ENCODE measurements at places on chromosomes 11 and 22.

DNA sequence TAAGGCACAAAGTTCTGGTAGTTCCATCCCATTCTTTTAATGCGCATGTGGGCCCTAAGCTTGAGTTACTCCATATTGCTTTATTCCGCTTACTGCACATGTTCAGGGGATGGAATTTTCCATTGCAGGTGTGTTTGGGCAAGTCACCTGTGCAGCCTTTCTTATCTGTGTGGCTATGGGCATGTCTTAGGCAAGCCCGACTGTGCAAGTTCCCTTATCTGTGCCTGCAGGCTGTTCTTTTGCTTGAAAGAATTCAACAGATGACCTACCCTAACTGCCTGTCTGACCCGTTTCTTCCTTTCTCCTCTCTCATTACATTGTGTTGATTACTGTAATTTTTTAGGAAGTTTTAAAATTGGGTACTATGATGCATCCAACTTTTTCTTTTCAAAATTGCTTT, 363.6 kb downstream of the TTC28 start:
- no peak for DNase-seq

DNA sequence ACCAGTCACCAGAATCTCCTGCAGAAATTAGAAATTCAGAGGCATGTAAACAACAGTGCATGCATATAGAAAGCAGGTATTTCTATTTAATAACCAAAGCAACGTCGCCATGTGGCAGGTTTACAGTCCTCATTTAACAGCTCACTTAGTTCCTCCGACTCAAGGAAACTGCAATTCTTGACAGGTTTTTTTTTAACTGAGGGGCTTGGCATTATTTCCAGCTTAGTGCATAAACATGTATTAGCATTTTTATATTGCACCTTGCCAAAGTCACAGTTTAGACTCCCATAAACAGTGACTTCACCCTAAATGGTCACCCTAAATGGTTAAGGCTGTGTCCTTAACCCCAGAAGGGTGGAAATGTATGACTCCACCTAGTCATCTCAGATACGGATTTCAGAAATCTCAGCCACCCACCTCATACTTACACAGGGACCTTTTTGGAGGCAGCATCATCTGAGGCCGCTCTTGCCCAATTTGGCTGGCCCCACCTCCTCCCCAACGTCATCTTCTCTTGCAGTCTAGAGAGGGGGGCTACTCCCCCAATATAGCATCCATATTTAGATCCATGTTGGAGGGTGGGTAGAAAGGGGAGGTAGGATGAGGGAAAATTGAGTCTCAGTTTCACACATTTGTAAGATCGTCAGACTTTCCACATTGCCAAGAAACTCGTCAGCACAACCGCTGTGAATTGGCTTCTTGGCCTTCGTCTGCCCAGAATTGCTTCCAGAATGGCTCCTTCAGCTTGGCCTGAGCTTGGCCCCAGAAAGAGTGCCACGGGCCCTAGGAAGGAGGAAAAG, 31.8 kb upstream of the SLC35C1 start:
- no peak for DNase-seq

DNA sequence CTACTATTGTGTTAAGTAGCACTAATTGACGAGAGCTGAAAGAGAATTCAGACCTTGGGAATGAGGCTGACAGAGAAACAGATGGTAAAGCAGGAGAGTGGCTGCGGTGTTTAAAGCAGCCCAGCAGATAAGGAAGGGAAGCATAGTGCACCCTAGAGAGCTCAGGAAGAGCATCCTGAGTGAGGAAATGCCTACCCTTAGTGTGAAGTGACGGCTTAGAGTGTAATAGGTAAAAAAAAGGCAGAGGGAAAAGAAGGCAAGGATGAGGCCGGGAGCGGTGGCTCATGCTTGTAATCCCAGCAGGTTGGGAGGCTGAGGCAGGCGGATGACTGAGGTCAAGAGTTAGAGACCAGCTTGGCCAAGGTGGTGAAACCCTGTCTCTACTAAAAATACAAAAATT, 22.4 kb upstream of the ETS1 start:
- DNase-seq, result no peak

- no peak for DNase-seq
Measured at GRCh38 chr11:131924001-131924400, 553.6 kb downstream of the NTM start.

DNA sequence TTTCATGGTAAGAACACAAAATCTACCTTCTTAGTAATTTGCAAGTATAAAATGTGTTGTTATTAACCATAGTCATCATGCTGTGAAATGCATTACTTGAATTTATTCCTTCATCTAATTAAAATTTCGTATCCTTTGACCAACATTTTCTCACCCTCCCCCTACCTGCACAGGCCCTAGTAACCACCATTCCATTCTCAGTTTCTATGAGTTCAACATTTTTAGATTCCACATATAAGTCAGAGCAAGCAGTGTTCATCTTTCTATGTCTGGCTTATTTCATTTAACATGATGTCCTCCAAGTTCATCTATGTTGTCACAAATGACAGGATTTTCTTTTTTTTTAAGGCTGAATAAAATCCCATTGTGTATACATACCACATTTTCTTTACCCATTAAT, 43.5 kb upstream of the CCDC179 start:
- DNase-seq, result no peak

GRCh38 chr22:20384865-20385264, 9.1 kb upstream of the ZNF74 start:
- DNase-seq, result no peak

GRCh38 chr22:29786031-29786430, 18.9 kb downstream of the UQCR10 start:
- DNase-seq, result no peak

DNA sequence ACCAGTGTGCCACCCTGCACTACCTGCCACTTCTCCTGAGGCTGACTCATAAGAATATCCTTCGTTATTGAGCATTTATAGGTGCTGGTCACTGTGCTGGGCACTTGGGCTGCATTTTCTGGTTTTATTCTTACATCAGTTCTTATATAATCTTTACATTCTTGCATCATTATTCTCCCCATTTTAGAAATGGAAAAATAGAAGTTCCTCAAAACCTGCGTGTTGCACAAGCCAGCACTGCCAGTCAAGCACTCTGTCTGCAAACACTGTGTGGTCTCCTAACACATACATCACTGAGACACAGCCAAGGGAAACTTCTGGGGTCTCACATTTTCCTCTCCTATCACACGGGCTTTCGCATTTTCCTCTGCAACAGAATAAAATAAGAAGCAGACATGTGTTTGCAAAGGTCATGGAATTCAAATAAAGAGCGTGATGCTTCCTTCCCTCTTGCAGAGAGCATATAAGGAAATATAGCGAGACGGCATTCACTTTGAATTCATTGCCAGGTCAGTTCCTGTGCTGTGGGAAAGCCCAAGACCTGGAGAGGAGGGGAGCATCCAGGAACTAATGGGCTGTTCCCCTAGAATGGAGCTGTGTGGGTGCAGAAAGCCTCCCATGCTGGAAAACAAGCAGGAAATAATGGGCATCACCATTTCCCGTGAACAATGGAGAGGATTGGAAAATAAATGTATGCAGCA, 73.9 kb upstream of the SEZ6L start:
- no peak for DNase-seq

DNA sequence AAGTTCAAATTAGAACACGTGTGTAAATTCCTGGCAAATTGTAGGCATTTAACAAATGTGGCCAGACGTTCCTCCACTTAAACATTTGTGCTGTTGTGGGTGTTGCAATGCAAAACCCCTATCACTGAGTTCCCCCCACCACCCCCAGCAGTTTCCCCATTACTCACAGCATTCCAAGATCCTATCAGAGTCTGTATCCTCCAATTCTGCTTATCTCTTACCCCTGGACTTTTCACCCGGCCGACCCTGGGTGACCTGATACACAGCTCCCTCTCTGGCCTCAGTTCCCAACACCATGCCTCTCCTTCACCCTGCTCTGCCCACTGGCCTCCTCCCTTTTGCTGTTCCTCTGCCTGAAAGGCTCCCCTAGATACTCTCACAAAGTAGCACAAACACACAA, 31.4 kb upstream of the AQP11 start:
- no peak for DNase-seq

- DNase-seq, result no peak
Measured at GRCh38 chr11:20321177-20321576, 42.3 kb upstream of the HTATIP2 start.

GRCh38 chr22:39132871-39133524, 19.5 kb downstream of the CBX7 start:
- no peak for DNase-seq

- DNase-seq, result no peak
Measured at GRCh38 chr22:49812838-49813237, 14.8 kb downstream of the BRD1 start.

DNA sequence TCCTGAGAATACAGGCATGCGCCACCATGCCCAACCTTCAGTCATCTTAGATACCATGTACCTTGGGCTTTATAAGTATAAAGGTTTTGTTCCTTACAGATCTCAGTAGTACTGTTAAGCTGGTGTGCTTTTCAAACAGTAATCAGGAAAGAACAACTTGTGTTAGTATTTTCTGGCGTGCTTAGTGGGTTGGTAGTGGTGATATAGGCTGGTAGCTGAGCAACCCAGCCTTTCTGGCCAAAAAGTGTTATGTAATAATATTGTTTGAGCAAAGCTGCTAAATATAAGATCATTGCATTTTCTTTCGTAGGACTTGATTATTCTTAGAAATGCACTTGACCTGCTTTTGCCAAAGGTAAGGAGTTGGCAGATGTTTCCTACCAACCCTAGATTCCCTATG, 6.5 kb downstream of the ADSL start:
- DNase-seq, result no peak

DNA sequence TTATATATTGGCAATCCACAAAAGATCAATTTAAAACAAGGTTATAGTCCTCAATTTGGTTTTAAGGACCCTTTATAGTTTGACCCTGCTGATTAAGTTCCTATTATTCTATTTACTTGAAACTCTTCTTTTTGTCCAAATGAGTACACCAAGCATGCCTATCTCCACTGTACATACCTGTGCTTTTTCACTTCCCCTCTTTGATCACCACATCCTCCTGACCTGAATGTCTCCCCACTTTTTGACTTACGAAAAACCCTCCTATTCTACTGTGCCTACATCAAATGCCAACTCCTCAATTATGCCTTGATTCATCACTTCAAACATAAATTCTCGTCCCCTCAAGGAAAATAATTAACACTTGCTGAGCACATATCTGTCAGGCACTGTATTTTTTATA, 113.5 kb downstream of the SOX6 start:
- no peak for DNase-seq

GRCh38 chr11:71940561-71941219, 11.8 kb downstream of the RNF121 start:
- DNase-seq, result no peak

DNA sequence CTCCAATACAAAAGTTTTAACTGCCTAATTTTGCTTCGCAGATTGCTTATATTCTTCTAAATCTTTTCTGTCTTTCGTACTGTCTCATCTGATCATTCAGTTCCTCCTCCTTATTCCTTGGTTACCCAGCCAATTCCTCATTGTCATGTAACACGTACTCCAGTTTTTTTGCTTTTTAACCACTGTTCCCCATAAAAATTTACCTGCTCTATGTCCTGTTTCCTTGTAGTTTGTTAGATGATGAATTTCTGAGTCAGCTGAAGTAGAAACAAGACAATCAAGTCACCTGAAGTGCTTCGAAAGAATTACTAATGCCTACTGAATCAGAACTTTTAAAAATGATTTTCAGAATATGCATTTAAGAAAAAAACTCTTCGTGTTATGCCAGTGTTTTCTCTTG, 150.6 kb downstream of the CNTN5 start:
- DNase-seq, result no peak

DNA sequence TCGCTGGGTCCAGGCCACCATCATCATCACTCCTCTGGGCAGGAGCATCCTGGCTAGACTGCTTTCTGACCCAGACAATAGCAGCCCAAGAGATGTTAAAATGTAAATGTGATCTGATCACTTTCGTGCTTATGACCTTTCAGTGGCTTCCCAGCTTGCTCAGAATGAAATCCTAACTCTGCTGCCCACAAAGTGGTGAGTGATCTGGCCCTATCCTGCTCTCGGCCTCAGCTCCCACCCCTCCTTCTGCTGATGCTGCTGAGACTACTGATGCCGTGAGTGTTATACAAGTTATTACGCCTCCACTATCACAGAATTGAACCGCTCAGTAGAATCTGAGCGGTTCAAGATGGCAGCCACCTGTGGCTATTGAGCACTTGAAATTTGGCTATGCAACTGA, 26.2 kb downstream of the ELF5 start:
- DNase-seq, result no peak

DNA sequence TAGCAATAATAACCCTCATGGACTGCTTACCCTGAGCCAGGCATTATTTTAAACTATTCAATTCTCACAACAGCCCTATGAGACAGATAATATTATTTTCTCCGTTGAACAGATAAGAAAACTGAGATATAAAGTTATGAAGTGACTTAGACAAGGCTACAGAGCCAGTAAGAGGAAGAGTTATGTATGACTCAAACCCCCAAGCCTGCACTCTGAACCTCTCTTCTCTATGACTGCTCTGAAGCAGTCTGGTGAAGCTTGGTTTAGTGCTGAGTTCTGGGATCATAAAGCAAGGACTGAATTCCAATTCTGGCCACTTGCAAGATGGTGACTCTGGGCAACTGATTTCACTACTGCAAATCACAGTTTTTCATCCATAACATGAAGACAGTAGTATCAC, 34.5 kb downstream of the TNKS1BP1 start:
- DNase-seq, result no peak

DNA sequence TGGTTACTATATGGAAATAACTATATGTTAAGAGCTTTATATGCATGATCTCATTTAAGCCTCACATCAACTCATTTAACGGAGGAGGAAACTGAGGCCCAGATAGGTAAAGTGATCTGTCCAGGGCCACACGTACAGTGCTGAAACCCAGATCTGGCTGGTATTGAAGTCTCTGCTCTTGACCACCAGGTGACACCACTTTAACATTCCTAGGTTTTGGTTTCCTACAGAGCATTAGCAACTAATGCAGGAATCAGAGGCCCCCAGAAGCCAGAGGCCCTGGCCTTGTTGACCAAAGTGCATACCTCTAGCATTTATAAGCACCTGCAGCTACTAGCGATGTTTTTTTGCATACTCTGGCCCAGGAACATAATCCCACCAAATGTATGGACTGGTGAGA, 12.9 kb upstream of the LIMK2 start:
- no peak for DNase-seq

GRCh38 chr11:723120-723883, 17.3 kb downstream of the EPS8L2 start:
- peak; percentile 54 for DNase-seq

GRCh38 chr11:125777309-125777708, 1.3 kb downstream of the PATE2 start:
- DNase-seq, result peak; percentile 57

DNA sequence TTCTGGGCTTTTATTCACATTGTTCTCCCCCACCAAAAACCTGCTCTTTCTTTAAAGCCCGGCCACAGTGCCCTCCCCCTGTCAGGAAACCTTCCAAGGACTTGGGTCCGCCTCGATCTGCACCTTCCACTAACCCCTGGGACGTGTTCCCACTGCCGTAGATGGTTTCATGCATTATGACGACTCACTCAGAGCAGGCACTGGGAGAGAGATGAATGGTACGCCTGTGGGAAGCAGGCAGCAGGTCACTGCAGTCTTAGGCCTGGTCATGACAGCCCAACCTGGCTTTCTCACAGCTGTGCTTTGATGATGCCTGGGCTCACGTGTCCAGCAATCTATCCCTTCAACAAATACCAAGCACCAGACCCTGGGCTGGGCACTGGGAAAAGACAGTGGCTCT, 115.7 kb downstream of the WNT7B start:
- no peak for DNase-seq
